DMS53 (cell line): ENCODE measurements at places on chromosomes 6 and 20.

DNA sequence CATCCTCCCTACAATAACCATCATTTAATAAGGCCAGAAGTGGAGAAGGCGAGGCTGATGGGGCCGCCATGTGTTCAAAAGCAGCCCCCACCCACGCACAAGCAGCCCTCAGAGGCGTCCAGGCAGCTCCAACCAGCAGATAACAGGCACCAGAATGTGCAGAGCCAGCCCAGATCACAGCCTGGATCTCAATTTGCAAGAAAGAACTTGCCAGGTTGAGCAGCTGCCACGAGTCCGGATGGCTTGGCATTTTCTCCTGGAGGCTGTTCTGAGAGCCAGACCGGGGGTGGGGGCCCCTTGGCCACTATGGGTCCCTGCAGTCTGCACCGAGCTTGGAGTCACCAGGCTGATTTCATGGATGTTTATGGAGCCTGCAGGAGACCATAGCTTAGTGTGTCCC is 338.1 kb downstream of the PREX1 start:
- DNase-seq: no peak

DNA sequence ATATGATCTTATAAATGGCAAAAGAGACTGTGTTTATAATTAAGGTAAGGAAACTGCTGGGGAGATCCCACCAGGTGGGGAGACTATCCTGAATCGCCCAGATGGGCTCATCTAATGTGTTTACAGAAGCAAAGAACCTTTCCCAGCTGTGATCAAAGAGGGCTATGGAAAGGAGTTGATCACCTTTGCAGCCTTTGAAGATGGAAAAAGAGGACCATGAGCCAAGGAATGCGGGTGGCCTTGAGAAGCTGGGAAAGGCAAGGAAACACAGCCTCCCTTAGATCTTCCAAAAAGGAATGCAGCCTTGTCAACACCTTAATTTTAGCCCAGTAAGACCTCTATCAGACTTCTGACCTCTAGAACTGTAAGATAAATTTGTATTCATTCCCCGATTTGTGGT is 66.5 kb upstream of the ADGRG6 start:
- DNase-seq: no peak

DNA sequence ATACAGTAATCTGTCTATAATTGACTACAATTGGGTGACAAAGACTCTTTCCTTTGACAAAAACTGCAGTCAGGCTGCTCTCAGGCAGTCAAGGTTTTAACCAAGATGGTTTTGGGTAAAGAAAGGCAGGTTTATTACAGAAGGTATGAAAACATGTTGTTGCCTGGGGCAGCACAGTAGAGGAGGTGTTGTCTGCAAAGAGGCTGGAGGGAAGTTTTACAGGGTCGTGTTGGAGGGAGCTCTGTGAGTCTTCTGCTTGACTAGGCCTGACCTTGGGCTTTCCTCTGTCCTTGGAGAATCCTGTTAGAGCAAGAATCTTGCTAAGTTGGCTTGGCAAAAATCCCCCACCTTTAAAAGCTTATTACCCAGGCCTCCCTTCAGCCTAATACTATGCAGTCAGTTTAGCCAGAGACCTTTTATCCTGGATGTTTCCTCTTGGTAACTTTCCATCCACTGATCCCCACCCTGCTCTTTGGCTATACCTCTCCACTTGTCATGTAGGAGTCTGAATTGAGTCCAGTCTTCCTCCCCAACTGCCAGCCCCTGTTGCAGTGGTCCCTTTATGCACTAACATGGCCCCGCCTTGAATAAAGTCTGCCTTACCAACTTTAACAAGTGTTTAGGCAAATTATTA is 143.0 kb upstream of the SLC22A16 start:
- DNase-seq: no peak

- no peak for DNase-seq
Measured at GRCh38 chr6:156017838-156018237, 562.2 kb upstream of the NOX3 start.

DNA sequence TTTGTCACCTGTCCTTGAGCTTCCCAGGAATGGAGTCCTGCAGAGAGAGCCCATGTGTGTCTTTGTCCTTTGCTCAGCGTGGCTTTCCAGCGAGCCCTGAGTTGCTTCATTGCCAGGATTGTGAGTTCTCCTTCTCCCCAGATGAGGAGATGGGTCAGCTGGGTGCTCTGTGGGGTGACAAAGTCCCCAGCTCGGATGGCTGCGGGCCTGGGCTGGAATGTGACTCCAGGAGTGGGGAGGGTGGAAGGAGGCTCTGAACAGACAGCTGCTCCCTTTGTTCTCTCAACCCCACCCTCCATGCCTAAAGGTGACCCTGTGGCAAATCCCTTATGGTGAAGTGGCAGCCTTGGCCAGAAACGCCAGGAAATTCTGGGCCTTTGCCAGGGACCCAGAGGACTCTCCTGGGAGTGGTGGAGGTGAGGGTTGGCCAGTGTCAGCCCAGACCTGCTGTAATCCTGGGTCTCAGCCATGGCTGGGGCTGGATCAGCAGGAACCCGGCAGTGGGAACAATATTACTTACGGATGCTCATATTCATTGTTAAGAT is 44.4 kb upstream of the CST5 start:
- no peak for DNase-seq

GRCh38 chr6:227812-228338 is 64.4 kb upstream of the DUSP22 start:
- no peak for DNase-seq

GRCh38 chr20:48471759-48472408 is 355.9 kb downstream of the PREX1 start:
- no peak for DNase-seq
